ENCODE measurements at places on chromosomes 12 and 14.

DNA sequence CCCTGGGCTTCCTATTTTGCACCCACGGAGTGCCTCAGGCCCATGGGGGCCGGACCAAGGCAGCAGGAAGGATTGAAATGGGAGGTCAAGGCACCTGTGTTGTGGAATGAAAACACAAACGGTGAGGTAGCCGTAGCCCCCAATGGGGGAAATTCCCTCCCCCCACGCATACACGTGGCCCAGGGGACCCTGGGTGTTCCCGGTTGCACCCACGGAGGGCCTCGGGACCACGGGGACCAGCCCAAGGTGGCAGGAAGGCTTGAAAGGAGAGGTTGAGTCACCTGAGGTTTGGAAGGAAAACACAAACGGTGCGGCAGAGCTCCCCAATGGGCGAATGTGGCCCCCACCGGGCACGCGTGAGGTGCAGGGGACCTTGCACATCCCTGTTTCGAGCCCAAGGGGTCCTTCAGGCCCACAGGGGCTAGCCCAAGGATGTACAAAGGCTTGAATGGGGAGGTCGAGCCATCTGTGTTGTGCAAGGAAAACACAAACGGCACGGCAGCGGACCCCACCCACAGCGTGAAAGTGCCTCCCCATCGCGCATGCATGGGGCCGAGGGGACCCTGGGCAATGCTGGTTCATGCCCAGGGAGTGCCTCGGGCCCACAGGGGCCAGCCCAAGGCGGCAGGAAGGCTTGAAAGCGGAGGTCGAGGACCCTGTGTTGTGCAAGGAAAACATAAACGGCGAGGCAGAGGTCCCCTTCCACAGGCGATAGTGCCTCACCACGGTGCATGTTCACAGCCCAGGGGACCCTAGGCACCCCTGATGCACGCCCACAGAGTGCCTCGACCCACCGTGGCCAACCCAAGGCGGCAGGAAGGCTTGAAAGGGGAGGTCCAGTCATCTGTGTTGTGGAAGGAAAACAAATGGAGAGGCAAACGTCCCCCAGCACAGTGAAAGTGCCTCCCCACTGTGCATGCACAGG lies 376.7 kb downstream of the ALG10 start:
- DNase-seq = no peak

GRCh38 chr14:44109036-44109435 lies 398.0 kb downstream of the FSCB start:
- DNase-seq = no peak

GRCh38 chr14:75896341-75896740 lies 85.5 kb downstream of the TGFB3 start:
- no peak for DNase-seq

GRCh38 chr14:74612350-74613021 lies 449 bp upstream of the LTBP2 start:
- DNase-seq = peak; percentile 47

DNA sequence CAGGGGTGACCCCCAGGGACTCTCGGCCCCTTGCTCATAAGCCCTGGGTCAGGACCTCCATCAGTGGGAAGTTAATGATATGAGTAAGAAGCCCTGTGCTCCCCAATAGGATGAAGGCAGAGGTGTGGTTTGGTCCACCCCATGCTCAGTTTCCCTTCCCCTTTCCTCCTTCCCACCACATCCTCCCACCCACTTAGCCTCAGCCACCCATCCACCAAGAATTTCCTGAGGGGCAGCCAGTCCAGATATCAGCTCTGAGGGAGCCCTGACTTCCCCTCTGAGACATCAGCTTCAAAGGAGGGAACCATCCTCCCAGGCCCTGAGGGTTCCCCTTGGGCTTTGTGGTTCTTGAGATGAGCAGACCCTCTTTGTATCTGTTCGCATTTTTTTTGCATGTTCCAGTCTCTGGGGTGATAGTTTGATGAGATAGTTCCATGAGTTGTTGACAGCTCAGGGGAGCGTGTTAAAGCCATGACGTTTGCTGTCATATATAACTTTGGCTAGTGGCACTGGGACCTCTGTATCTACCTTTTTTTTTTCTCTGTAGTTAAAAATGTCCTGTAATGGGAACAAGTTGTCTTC lies 71.2 kb downstream of the LGMN start:
- no peak for DNase-seq

DNA sequence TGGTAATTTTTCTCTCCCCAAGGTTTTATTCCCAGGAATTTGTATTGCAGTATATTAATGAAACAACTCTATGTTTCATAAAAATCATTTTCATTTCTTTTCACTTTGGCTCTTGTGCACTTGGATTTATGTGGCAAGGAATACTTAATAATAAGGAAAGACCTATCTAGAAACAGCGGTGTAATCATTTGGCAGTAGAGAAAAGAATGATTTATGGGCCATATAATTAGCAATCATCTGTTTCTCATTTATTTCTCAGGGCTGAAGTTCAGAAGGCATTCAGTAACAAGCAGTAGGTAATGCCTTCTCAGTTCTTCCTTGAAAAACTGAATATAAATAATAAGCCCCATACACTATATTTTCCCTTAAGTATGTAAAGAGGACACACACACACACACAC lies 172.6 kb downstream of the ANO4 start:
- no peak for DNase-seq

DNA sequence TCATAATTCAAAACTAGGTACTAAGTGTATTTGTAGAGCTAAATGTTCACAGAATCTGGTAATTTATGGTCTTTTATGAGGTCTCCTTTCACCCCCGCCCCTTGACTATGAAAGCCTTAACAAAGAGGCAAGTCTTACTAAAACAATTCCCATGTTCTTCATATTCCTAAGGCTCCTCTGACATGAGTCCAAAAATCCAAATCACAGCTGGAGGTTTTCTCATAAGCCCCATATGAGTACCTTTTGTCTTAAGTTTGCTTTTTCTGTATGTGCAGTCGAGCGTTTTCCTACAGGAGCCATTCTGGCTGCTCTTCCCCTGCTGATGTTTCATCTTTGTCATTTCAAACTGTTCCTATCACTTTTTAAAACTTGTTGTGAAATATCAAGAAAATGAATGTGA lies 55.2 kb downstream of the SIX1 start:
- DNase-seq = no peak

- DNase-seq = no peak
Observed at GRCh38 chr12:24555730-24556129, 393.2 kb downstream of the BCAT1 start.
